Right hindlimb (tissue), 1 donor: ENCODE measurements at places on chromosomes 5 and 9.

DNA sequence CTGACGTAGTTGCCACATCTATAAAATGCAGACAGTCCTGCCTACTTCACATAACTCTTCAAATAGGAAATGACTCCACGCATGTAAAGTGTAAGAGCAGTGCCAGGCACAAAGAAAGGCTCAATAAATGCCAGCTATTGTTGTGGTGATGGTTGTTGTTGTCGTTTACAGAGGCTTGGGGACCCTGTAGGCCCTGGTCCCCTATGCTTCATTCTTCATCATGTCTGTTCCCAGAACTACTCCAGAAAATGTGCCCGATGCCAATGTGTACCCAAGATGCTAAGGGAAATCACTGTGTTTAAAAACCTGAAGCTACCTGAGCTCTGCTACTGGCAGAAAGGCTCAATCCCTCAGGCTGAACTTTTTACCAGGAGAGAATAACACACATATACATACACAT lies 9.1 kb downstream of the SLIT3 start:
- DNase-seq: no peak

- DNase-seq: no peak
Measured at GRCh38 chr9:85898332-85898731, 42.6 kb upstream of the NAA35 start.

- no peak for DNase-seq
Measured at GRCh38 chr9:16542290-16542689, 328.2 kb downstream of the BNC2 start.

- peak; percentile 58 for DNase-seq
Measured at GRCh38 chr5:109486200-109486804, 76.5 kb upstream of the PJA2 start.

- DNase-seq: no peak
Measured at GRCh38 chr9:73037613-73038012, 84.8 kb upstream of the ALDH1A1 start.

- DNase-seq: peak; percentile 32
Measured at GRCh38 chr9:5799314-5799713, 33.6 kb downstream of the ERMP1 start.

DNA sequence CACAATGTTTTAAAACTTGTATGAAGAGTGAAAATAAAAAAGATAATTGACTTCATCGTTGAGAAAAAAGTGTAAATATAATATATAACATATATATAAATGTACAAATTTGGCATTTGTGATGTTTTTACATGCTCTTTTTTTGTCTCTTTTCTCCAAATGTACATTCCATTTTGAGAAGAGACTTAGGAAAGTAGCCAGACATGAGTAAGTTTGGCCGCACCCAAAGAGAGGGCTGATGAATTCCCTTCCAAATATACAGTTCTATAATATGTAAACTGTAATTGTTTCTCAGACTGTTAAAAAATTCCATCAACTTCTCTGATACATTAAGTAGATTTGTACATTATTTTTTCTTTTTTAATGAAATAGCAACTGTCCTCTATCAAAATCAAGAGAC lies 193.2 kb upstream of the MAP3K1 start:
- DNase-seq: no peak

DNA sequence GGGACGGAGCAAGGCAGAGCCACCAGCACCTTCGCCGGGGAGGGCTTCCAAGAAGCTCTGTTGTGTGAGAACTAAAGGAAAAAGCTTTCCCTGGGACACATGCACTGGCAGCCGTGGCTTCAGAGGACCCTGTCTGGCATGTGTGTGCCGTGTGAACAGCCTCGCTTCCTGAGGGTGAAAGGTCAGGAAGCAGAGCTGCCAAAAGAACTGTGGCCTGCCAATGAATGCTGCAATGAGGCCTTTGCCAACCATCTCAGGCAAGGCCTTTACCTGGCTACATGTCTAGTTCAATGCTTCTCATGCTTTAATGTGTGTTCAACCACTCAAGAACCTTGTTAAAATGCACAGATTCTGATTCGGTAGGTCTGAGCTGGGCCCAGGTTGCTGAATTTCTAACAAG lies 53.5 kb downstream of the NIPSNAP3B start:
- DNase-seq: no peak

DNA sequence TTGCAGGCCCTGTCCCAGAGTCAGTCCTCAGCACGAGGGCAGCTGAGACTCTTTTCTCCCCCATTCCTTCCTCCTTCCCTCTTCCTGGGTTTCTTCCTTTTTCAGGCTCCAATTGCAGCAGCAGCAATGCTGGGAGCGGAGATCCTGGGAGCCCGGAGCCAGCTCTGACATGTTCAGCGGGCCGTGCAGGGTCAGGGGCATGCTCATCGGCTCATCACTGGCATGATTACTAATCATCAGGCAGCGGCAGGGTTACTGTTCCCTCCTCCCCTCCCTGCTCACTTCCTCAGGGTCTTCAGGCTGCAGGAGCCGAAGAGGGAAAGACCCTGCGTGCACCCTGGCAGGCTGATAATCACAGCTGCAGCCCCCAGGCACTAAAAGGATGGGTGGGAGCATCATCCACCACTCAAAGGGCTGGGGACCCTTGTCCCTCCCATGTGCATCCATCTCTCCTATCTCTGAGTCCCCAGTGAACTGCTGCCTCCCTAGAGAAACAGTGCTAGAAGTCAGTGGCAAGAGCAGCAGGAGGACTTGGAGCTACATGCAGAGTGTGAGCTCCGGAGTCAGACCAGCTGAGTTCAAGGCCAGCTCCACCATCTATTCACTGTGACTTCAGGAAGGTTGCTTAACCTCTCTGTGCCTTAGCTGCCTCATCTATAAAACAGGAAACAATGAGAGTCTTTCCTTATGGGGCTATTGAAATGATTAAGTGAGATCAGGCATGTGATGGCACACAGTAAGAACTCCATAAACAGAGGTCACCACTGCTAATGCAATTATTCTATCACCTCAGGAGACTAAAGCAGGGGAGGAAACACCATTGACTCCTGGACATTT lies 7.8 kb upstream of the KCNIP1 start:
- no peak for DNase-seq

DNA sequence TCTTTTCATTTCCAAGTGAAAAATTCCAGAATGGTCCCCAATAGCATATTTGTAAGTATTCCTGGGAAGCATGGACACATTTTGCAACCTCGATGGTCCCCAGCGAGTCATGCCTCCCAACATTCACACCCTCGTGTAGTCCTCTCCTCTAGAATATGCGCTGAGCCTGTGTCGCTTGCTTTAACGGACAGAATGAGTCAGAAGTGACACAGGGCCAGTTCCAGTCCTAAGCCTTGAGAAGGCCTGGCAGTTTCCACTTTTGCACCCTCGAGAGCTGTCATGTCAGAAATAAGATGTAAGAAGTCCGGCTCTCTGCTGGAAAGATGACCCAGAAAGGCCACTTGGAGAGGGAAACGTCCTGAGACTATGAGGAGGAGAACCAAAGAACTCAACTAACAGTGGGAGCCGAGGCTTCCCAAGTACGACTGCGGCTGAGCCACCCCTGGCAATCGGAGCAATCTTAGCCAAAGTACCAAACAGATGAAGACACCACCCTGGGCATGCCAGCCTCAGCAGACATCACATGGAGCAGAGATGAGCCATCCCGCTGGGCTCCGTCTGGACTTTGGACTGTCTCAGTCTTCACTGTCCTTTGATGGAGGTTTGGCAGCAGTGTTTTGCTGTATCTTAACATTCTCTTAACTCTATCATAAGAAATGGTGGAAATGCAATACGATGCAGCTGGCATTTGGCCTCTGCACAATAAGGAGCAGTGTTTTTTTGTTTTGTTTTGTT lies 42.6 kb upstream of the GFPT2 start:
- no peak for DNase-seq

DNA sequence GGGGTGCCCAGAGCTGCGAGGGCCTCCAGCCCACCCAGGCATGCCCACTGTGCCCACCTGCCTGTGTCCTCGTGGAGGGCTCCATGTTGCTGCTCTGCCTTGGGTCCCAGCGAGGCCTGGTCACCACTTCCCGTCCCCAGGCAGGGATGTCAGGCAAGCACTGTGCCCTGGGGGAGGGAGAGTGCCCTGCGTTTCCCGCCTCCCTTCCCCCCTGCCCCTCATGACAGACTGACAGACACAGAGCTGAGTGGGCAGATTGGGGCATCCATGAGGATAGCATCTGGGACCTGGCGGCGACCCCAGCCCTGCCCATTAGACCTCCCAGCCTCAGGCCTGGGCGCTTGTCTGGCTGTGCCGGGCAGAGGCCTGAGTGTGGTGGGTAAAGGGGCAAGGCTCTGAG lies 56.9 kb downstream of the KCNT1 start:
- no peak for DNase-seq

DNA sequence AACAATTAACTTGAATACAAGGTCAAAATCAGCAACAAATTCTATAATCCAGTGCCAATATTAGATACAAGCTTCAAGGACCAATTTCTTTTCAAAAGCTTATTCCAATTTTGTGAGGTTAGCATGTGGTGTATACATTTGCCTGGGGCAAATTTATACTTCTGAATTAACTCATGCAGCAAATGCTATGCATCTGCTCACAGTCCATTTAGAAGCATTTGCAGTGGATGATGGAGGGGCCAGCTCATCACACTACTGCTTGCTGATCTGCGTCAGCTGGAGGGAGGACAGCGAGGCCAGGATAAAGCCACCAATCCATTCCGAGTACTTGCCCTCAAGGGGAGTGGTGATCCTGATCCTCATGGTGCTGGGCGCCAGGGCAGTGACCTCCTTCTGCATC lies 474.3 kb upstream of the KIF2A start:
- DNase-seq: no peak

DNA sequence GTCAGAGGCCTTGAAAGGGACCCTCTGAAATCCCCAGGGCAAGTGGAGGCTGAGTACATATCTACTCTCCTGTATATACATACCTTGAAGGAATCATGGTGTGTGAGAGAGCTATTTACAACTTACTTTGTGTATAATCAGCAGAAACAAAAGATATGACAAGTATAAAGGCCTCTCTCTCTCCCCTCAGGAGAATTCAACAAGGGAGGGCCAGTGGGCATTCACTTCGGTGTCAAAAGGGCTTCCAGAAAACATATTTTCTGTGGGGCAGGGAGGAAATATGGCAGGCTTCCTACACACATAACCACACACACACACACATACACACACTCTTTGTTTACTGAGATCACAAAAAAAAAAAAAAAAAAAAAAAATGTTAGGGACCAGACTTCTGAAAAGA lies 181.7 kb downstream of the BNC2 start:
- no peak for DNase-seq

- DNase-seq: no peak
Measured at GRCh38 chr9:113521693-113522255, 58.2 kb downstream of the RGS3 start.

DNA sequence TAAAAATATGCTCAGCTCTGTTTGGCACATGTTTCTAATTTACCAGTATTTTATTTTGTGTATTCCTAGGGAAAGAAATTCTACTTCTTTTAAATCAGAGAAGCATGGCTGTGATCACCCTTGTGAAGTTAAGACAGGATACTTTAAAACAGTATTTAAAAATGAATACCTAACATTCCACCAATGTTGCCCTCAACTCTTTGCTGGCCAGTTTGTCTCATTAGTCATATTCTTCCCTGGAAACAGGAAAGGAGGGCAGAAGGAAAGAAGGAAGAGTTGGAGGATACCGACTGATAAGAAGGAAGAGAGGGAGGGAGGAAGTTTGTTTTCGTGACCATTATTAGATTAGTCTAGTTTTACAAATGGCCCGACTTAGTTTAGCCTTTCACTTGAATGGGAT lies 137.4 kb downstream of the PLK2 start:
- no peak for DNase-seq

DNA sequence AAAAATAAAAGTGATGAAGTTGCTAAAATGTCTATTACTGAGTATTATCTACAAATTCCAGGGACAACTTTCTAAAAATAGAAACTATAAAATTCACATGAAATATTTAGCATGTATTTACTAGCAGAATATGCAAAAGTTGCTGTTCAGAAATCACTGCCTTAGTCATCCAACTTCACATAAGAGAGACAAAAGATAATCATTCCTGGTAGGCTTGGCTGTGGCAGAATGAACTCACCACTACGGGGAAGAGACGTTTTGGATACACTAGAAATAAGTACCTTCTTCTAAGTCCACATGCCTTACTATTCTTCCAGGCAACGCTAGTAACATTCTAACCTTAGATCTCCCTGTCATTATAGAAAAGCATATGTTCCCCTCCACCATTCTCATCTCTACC lies 272.2 kb downstream of the BNC2 start:
- DNase-seq: no peak

- DNase-seq: no peak
Measured at GRCh38 chr5:149426931-149427330, 47.8 kb upstream of the IL17B start.

DNA sequence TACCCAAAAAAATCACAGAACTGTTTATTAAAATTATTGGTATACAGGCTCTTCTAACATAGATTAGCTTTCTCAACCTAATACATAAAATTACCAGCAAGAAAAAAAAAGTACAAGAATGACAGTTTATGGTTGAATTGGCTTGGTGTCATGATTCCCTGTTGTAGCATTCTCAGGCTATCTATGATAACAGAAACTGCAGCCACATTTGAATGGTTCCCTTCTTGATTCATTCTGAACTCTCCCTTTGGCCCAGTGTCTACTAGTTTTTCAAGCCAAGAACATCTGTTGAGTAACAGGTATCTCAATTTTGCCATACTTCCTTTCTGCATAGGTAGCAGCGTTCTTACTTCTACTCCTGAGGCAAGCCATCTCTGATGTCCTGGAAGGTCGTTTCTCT lies 3.0 kb downstream of the SPIN1 start:
- DNase-seq: no peak

- no peak for DNase-seq
Measured at GRCh38 chr5:118726891-118727290, 261.5 kb downstream of the DTWD2 start.

DNA sequence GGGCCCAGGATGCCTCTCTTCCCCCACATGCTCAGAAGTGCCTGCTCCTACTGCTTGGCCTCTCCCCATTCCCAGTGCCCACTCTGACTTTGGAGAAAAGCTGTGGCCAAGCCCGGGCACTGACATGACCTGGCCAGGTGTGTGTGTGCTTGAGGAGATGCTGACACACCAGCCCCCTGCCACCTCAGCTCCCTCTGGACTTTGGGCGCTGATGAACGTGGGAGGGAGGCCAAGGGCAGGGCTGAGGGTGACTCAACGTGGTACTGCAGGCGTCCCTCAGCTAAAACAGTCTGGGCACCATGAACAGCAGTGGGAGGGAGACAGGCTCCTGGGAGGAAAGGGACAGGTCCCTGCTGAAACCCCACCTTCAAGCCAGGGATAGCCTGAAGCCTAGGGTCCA lies 3.9 kb downstream of the TRIM36 start:
- DNase-seq: no peak

DNA sequence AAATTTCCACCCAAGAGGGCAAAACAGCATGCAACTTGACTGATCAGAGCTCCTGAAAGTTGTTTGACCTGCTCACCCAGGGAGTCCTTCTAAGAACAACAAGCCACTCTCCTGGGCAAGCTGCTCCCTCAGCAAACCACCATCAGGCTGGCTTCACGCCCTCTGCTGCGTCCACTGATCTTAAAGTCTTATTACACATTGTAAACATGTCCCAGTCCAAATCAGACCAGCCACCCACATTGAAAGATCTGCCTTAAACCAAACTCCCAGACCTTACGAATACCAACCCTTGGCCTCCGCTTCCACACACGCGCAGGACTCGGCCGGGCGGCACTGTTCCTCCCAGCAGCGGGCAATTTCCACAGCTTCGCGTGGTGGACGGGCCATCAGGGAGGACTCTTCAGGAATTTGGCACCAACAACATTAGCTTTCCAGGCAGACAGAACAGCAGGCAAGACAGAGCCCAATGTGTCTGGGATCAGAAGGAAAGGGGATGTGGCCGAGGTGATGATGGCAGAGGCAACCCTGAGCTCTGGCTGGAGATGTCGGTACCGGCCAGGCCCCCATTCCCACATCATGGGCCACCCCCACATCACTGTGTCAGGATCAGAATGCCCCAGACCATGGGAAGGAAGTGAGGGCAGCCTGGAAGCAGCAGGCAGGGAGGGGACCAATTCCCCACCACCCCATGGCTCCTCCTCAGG lies 56.8 kb downstream of the SEMA4D start:
- no peak for DNase-seq
